ENCODE measurements at places on chromosomes 13 and 19.

GRCh38 chr19:3443840-3444694 is 36.3 kb downstream of the SMIM24 start:
- no peak for DNase-seq

DNA sequence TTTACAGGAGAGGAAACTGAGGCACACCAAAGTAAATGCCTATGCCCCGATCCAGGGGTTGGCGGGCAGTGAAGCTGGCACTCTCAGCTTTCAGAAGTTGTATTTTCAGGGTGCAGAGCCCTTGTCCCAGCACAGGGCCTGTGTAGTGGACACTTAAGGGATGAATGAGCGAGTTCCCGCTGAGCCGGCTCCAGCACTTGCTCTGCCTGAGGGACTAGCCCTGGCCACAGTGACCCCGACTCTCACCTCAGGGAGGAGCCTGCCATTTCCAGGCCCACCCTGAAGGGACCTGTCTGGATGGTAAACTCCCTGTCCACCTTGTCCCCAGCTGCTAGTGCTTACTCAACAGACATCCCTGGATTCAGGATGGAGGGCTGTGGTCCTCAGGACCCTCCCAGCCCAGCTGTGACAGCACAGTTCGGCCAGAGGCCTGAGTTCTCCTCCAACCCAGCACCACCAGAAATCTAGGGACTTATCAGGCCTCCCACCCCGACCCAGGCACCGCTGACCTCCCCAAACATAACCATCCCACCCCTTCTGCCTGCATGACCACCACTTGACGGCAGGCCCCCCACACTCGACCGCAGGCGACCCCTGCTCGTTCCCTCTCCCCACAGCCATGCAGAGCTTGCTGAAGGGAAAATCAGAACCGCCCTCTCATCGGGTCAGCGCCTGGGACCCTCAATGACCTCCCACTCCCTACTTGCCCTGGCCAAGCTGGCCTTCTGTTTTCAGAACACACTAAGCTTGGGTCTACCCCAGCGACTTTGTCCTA is 8.4 kb downstream of the PPP6R1 start:
- no peak for DNase-seq

DNA sequence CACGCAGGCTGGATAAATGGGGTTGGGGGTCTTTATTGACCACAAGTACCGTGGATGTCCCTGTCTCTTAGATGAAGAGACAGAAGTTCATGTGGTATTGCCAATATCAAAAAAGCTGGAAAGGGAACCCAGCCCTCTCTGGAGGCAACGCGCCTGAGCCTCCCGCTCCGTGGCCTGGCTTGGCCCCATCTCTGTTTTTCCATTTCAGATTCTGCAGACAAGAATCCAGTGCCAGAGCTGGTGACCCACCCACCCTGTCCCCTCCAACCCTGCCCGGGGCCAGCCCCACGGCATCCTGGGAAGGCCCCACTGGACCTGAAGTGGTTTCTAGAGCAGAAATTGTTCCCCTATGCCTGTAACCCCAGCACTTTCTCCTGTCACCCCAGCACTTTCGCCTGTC is 57.7 kb downstream of the PTPRS start:
- DNase-seq: no peak

DNA sequence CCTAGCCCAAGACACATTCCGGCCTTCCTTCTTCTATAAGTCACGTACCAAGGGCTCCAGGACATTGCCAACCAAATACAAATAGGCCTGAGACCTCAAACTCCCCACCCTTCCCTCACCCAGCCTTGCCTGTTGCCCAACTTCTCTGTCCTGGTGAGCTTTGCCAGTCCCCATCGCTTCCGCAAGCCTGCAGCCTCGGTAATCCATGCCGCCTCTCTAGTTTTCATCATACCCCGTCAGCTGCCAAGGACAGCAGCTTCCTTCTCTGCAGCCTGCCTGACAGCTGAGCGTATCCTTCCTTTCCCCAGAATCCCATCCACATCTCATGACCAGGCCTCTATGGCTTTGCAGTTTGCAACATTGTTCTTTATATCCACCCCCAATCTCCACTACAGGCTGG is 36.6 kb upstream of the POMP start:
- DNase-seq: no peak

DNA sequence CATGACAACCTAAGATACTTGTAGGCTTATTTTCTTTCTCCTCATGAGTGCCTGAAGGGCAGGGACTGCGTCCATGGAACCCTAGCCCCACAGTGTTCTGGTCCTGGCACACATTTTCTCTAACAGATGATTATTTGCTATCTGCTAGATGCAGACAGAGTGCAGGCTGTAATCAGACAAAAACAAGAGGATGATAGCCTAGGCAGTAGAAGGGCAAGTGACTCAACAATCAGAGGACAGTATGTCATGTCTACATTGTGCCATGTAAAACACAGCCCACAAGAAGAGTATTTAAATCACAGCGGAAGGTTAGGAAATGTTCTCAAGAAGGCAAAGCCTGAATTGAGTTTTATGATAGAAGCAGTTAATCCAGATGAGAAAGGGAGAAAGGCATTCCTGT is 29.3 kb downstream of the MIPEP start:
- DNase-seq: no peak

DNA sequence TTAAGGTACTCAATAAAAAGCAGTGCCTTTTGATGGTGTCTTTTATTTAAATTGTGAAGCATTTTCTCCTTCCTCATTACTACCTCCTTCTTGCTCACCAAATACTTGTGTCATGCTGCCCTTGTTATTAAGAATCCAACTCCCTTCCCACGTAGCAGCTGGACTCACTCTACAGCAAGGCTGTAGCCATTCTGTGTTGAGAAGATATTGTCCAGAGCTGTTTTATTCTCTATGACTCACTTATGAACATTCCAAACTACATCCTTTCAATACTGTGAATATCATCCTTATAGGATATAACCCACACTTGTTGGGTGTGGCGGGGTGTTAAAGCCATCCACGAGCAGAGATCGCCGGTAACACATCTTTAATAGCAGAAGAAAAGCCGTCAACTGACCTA is 1671.5 kb upstream of the SLC10A2 start:
- DNase-seq: no peak

- DNase-seq: no peak
These were observed 25.1 kb downstream of the TMEM161A start for GRCh38 chr19:19113040-19113626.

DNA sequence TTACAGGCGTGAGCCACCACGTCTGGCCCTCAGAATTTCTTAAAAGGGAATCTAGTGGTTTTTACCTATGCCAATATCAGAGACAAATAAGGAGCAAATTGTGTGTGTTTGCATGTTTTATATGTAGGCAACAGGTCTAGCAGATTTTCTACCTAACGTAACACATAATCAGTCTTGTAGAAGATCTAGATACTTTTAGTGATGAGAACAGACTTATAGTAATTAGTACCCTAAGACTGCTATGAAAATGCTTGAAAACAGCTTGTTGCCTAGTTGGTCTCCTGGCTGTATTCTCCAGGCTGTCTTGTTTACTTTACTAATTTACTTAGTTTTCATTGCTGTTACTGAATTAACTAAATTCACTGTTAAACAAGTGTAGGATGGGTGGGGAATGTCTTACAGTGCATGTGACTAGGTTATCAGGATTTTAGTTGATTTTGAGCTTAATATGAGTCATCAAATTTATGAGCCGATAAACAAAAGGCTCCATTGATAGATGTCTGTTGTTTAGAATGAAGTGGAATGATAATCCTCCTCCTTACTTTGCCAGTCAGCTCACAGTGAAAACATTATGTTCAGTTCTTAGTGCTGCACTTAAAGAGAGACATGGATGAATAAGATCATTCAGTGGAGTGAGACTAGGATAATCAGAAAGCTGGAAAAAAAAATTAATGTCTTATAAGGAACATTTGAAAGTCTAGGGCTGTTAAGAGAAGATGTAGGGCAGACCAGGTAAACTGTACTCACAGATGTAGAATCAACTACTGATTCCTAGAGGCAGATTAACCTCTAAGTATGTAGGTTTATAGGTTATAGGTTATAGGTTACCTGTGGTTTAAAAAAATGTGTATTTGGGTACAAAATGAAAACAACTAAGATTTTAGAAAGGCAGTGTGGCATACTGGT is 22.4 kb downstream of the GTF2F2 start:
- no peak for DNase-seq

DNA sequence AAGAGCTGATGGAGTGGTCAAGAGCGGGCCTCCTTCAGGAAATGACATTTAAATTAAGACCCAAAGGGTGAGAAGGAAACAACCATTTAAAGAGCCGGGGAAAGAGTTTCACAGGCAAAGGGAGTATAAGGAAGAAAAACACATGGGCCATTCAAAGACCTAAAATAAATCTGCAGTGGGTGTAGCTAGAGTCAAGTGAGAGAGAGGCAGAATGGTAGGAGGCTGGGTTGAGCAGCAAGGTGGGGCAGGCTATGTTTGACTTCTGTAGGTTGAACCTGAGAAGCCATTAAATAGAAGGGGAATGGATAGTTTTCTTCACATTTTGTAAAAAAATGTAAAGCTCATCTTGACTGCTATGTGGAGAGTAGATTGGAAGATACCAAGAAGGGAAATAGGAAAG is 183.8 kb downstream of the LACC1 start:
- DNase-seq: no peak

DNA sequence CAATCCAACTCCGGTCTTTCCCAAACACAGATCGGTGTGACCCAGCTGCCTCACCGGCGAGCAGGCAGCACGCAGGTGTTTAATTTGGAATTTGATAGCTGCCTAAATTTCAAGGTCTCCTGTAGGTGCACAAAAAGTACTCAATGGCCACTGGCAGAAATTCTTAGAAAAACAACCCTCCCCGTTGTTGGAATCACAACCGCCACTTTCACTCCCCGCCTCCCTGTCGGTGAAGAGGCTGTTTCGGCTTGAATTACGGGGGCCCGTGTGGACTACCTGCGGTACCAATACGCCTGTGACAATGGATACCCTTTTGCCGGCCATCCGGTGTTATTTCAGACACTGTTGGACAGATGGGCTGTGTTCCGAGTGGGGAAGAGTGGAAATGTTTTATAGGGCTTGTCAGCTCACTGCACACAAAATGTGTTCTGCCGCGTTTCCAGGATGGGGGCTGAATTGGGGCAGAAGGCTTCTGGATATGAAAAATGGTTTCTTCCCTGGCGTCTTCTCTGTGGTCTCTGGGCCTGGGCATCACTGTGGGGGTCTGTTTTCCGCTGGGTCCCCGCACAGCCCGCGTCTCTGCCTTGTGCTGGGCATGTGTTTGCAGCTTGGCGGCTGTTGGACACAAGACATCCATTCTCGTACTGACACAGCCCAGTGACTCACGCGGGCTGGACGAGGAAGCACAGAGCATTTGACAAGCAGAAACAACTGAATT is 45.4 kb downstream of the ZIC5 start:
- DNase-seq: no peak

DNA sequence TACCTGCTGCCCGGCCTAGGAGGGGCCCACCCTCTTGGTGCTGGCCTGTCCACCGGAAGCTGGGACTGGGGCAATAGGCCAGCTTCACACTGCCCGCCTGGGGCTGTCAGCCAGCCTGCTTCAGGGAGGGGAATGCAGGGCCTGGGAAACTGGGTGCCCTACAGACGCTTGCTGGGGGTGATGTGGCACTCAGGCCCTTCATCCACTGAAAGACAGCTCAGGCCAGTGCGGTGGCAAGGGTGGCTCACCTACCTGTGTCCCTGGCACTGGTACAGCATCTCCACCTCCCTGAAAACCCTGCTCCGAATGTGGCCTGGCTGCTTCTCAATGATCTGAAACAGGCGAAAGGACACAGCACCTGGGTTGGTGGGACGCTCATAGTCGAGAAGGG is 7.8 kb downstream of the MKNK2 start:
- no peak for DNase-seq

GRCh38 chr13:30866677-30867076 is 39.4 kb upstream of the MEDAG start:
- no peak for DNase-seq

DNA sequence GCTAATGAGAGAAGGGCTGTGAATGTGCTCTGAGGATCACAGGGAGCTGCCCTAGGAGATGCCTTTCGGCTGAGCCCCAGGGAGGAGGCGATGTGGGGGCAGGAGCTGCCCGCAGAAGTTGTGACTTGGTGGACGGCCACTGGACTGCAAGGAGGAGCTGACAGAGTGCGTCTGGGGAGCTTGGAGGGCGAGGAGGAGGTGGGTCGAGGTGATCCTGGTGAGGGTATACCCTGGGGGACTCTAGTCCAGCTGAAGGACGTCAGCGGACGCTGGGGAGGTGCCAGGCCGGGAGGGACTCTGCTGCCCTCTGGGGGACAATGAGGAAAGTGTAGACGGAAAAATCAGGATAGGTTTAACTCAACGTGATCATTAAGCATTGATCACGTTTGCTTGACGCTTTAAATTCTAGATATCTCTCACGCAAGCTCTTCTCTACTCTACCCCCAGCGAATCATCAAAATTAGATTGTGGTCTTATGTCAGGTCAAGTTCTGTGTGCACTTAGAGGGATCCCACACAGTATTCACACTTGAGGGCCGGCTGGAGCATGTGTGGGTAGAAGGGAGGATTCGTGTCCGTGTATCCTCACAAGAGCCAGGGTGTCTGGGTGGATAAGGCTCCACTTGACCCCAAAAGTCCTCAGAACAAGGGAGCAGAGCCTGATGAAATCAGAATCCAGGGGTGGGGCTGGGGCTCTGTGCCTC is 3.3 kb upstream of the CEACAM7 start:
- no peak for DNase-seq

DNA sequence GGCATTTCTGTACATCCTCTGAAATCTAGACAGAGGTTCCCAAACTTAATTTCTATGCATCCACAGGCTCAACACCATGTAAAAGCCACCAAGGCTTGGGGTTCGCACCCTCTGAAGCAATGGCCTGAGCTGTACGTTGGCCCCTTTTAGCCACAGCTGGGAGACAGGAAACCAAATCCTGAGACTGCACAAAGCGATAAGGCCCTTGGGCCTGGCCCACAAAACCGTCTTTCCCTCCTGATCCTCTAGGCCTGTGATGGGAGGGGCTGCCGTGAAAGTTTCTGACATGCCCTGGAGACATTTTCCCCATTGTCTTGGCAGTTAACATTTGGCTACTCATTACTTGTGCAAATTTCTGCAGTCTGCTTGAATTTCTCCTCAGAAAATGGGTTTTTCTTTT is 766.4 kb downstream of the GPC5 start:
- DNase-seq: no peak

DNA sequence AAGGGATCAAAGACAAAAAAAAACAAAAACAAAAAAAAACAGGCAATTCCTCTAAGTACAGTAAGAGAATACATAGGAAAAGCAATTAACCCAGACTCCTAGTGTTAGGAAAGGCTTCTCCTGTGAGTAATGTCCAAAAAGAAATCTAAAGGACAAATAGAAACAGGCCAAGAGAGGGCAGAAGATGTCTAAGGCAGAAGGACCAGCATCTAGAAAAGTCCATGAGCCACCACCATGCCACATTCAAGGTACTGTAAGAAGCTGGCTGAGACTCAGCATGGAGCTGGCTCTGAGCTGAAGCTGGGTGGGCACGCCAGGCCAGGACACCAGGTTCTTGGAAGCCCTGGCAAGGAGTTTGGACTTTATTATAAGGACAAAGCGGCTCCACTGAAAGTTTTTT is 118.1 kb upstream of the FRY start:
- DNase-seq: no peak

GRCh38 chr19:639253-640160 is at the start of gene FGF22:
Gene FGF22, plus strand, starts transcription at chr19:639879. Its CDS starts 47 bp downstream, at chr19:639926.
- DNase-seq: peak; percentile 95

GRCh38 chr13:112727581-112727980 is 37.7 kb downstream of the ATP11A start:
- no peak for DNase-seq

- DNase-seq: no peak
These were observed 271.0 kb downstream of the SLITRK5 start for GRCh38 chr13:87942205-87942604.
